A549 treated with AZD2906 at 1 μM for 4 hours (cell line): ENCODE measurements at places on chromosomes 5 and 9. TPM values are rescaled to one million over a fixed set of nuclear protein-coding genes. Genes with fewer than 3 reads are reported as not detected.

The PCA3 gene
- not detected in 5 replicates for total RNA-seq

The SH2D3C gene
- total RNA-seq = 0.05 to 0.16 TPM (median 0.08 TPM) in 4 of 5 replicates, not detected in the other

The PPP3R2 gene
- not detected in 5 replicates for total RNA-seq

The ZDHHC11B gene
- total RNA-seq = 1.1 to 1.5 TPM (median 1.2 TPM) in 5 replicates

The EPB41L4B gene
- total RNA-seq = 26.1 to 29.4 TPM (median 26.8 TPM) in 5 replicates

The RAB3C gene
- not detected in 5 replicates for total RNA-seq

The ANKRD34B gene
- total RNA-seq = 0.03 to 0.15 TPM (median 0.06 TPM) in 5 replicates

The C5orf34 gene
- 3.6 to 5.4 TPM (median 4.2 TPM) in 5 replicates for total RNA-seq

The SLC36A2 gene
- total RNA-seq = not detected in 5 replicates
